ENCODE measurements at places on chromosomes 11 and 22.

- no peak for DNase-seq
- H3K36me3 ChIP-seq, result no peaks in the 10 kb centered on the region
- H3K4me3 ChIP-seq, result no peak overlapping the region
These were observed 19.6 kb downstream of the RPL3 start for GRCh38 chr22:39299829-39300178.

DNA sequence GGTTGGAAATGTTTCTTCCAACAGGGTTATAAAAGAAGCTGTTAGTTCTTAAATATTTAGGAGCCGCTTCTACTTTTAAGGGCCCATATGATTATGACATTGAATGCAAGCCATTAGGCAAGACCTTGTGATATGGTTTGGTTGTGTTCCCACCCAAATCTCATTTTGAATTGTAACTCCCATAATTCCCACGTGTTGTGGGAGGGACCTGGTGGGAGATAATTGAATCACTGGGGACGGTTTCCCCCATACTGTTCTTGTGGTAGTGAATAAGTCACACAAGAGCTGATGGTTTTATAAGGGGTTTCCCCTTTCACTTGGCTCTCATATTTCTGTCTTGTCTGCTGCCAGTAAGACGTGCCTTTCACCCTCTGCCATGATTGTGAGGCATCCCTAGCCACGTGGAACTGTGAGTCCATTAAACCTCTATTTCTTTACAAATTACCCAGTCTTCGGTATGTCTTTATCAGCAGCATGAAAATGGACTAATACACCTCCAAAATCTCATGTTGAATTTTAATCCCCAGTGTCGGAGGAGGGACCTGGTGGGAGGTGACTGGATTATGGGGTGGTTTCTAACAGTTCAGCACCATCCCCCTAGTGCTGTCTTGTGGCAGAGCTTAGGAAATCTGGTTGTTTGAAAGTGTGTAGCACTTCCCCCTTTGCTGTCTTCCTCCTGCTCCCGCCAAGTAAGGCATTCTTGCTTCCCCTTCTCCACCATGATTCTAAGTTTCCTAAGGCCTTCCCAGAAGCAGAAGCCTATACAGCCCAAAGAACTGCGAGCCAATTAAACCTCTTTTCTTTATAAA is 4.3 kb downstream of the CD59 start:
- no peaks in the 10 kb centered on the region for H3K27me3 ChIP-seq
- no peak for DNase-seq
- no peak overlapping the region for H3K4me3 ChIP-seq
- no peak overlapping the region for H3K27ac ChIP-seq

GRCh38 chr11:17613428-17613962 is 66.4 kb downstream of the OTOG start:
- H3K4me1 ChIP-seq, result no peaks in the 10 kb centered on the region
- H3K36me3 ChIP-seq, result no peaks in the 10 kb centered on the region
- H3K27me3 ChIP-seq, result peaks cover 43% of the 10 kb centered on the region
- no peak for DNase-seq

DNA sequence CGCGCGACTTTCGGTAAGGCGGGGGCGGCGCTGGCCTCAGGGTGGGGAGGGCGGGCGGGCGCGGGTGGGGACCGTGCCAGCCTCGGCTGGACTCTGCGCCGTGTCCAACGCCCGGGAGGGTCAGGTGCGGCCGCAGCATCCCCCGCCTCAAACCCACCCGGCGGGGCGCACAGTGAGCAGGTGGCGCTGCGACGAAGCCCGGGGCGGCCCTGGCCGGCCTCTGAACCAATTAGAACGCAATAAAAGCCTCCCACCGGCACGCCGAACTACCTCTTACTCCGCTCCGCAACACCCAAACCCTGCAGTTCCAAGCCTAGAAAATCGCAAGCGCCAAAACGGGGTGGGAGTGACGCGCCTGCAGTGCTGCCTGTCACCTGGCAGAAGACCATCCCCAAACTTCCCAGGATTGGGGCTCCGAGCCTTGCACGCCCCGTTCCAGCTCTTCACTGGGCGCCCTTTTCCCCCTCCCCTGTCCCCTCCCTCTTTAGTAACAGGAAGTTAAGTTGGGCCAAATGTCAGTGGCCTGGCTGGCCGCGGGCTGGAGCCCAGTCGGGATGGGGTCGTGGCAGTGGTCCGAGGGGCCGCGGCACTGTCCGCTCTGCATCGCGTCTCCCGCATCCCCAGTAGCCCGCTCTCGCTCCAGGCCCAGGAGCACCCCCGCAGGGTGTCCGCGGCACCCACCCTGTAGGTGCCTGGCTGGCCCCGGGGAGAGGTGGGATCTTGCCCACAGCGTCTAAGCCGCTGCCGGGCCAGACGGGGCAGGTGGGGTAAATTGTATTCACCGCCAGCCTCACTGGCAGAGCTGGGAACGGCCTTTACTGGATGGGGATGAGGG is 541 bp downstream of the MICAL2 start:
- peaks cover 8% of the 10 kb centered on the region for H3K4me1 ChIP-seq
- no peak overlapping the region for H3K27ac ChIP-seq
- DNase-seq, result no peak
- peaks cover 56% of the 10 kb centered on the region for H3K27me3 ChIP-seq

DNA sequence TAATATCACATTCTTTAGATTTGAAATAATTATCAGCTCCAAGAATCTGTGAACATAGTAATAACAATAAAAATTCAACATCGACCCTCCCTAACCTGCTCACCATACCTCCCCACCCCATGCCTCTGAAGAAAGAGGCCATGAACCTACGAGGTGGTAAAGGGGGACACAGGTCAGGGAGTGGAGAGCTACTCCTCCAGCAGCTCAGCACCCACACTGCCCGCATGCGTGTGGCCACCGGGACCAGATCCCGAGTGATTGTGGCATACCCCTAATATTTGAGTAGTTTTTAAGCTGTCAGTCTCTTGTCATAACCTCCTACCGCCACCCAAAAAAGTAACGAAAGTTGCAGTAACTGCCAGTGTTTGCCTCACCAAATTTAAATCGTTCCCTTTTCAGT is 16.8 kb upstream of the ADSL start:
- no peak overlapping the region for H3K27ac ChIP-seq
- peaks cover 30% of the 10 kb centered on the region for H3K4me1 ChIP-seq
- H3K4me3 ChIP-seq, result no peak overlapping the region
- no peak for DNase-seq
- no peaks in the 10 kb centered on the region for H3K27me3 ChIP-seq

DNA sequence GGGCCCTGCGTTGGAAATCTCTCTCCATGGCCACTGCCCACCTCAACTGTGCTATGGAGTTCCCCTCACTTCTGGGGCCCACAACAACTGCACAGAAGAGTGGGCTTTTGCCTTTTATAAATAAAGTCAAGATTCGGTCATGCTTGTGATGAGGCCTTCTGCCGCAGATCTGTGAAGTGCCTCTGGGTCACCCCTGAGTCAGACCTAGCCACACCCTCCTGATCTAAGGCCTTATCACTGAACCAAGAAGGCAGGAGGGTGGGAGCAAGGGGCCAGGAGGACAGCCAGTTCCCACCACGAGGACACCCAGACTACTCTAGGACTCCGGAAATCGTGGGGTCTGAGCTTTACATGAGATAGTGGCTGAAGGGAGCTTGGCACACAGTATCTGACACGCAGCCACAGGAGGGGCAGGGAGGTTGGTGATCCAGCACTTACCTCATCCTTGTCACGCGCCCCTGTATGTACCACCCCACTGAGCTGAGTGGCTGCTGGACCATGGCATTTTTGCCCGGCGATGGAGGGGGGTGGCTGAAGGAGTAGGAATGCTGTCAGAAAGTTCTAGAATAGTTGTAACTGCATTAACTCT is 115.7 kb downstream of the ABTB2 start:
- peaks cover 11% of the 10 kb centered on the region for H3K27me3 ChIP-seq
- H3K4me3 ChIP-seq, result no peak overlapping the region
- no peak for DNase-seq
- peak overlapping the region; percentile 73 for H3K27ac ChIP-seq
- H3K4me1 ChIP-seq, result peaks cover 50% of the 10 kb centered on the region

DNA sequence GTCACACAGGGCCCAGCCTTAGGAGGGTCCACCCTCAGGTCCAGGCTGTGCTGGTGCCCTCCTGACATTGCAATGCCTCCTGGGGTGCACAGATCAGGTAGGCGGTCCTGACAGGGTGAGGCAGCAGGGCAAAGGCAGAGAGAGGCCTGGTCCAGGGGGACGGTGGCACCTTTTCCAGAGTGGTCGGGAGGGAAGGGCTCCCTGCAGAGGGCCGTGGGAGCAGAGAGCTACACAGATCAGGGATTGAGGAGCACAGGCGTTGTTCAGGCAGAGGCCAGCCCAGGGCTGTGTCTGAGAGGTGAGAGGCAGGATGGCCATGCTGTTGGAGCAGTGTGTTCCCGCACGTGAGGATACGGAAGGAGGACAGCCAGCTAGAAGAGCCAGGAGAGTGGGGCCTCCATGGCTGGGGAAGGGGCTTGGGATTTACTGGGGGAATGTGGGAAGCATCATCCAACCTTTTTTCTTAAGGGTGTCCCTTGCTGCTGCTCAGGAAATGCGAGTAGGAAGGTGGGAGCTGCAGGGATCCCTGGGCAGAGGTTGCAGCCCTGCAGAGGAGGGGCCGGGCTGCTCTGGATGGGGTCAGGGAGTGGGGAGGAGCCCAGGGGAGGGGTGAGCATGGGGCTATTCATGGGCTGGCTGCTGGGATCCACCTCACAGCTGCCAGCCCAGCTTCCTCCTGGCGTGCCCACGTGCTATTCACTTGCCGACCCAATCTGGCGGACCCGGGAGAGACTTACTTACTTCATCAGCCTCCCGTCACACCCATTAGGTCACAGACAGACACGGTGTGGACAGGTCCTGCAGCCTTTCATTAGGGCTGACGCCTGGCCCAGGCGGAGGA is 1516.4 kb downstream of the TBC1D22A start:
- H3K36me3 ChIP-seq, result no peaks in the 10 kb centered on the region
- H3K4me1 ChIP-seq, result peaks cover 11% of the 10 kb centered on the region
- H3K4me3 ChIP-seq, result no peak overlapping the region
- H3K27ac ChIP-seq, result peak overlapping the region; percentile 18
- H3K27me3 ChIP-seq, result peaks cover 36% of the 10 kb centered on the region
- no peak for DNase-seq

- peak; percentile 86 for DNase-seq
- peaks cover 3% of the 10 kb centered on the region for H3K36me3 ChIP-seq
- H3K4me1 ChIP-seq, result peaks cover 10% of the 10 kb centered on the region
- peaks cover 13% of the 10 kb centered on the region for H3K27me3 ChIP-seq
- peak within 1 kb of the TSS; percentile 94 for H3K4me3 ChIP-seq
These were observed at the start of the genes NLRP14 and ZNF214 for GRCh38 chr11:7020183-7020917. Gene NLRP14, plus strand, starts transcription at chr11:7020479. Its CDS starts 18,108 bp downstream, at chr11:7038587. Gene ZNF214, minus strand, starts transcription at chr11:7020346. Its CDS starts 17,511 bp downstream, at chr11:7002835.

DNA sequence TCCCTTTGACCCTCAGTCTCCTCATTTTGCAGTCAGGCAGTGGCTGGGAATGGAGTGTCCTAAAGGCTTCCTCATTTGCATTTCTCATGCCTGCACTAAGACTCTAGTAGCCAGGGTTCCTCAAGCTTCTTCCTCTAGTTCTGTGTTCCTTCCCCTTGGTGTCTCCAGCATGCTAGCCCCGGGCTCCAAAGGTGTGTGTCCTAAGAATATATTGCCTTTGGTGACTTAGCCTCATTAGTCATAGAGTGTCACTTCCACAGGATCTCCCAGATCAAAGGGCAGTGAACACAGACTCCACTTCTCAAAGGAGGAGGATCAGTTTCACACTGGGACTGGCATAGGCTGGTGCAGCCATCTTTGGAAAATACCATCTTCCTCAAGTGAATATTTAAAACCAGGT is 21.4 kb upstream of the ACER3 start:
- peaks cover 7% of the 10 kb centered on the region for H3K27me3 ChIP-seq
- no peaks in the 10 kb centered on the region for H3K36me3 ChIP-seq
- H3K4me3 ChIP-seq, result no peak overlapping the region
- DNase-seq, result no peak
- peaks cover 11% of the 10 kb centered on the region for H3K4me1 ChIP-seq

- no peak for DNase-seq
- H3K27me3 ChIP-seq, result peaks cover 64% of the 10 kb centered on the region
- no peak overlapping the region for H3K4me3 ChIP-seq
- no peaks in the 10 kb centered on the region for H3K4me1 ChIP-seq
These were observed 35.8 kb downstream of the GRIK4 start for GRCh38 chr11:120547316-120547715.

- peak within 1 kb of the TSS; percentile 78 for H3K4me3 ChIP-seq
- peaks cover 2% of the 10 kb centered on the region for H3K36me3 ChIP-seq
- DNase-seq, result peak; percentile 90
- peak within 1 kb of the TSS; percentile 88 for H3K27ac ChIP-seq
- peaks cover 8% of the 10 kb centered on the region for H3K27me3 ChIP-seq
These were observed at the start of gene PNPLA3 for GRCh38 chr22:43923631-43924464. Gene PNPLA3, plus strand, starts transcription at chr22:43923805. Its CDS starts 107 bp downstream, at chr22:43923912.

DNA sequence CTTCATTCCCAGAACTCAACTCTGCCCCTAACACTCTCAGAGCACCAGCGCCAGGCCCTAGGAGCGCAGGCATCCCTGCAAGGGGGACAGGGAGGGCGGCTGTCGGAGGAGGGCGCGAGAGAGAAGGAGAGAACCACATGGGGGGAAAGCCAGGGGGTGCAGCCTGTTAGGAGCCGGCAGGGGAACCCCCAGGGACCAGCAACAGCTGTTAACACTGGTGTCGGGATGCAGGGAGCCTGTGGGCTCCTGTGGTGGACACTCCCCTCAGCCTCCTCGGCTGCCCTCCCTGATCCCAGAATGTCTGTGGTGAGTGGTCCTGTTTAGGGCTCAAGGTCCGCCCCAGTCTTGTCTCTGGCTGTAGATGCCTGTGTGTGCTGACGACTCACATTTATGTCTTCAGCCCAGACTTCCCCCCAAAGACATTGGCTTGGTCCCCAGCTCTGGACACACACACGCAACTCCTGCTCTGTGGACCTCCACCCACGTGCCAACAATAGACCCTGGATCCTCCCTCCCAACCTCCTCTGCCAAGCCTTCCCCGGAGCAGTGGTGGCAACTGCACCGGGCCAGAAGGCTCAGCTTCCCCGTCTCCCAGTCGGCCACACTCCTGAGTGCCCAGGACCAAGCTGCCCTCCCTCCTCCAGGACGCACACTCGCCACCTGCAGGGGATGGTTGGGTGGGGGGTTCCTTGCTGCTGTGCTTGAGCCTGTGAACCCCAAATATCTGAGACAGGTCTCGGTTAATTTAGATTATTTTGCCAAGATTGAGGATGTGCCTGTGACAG is 817 bp upstream of the IFITM5 start:
- H3K4me3 ChIP-seq, result no peak overlapping the region
- peaks cover 12% of the 10 kb centered on the region for H3K4me1 ChIP-seq
- DNase-seq, result no peak
- no peak overlapping the region for H3K27ac ChIP-seq
- H3K36me3 ChIP-seq, result no peaks in the 10 kb centered on the region

DNA sequence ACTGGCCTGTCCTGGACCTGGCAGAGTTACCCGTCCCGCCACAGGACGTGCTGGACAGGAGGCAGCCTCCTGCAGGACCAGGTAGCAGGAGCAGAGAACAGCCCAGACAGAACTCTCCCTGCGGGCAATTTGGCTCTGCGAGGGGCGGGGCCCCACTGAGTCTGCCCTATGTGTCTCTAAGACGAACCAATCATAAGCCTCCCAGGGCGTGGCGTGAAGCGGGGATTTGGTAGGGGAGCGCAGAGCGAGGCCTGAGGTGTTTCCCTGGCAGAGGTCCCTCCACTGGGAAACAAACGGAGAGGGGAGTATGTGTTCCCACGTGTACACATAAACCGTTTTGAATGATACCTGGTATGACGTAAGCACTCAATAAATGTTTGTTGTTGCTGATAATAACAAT is 7.4 kb downstream of the CD82 start:
- H3K4me1 ChIP-seq, result no peaks in the 10 kb centered on the region
- H3K36me3 ChIP-seq, result no peaks in the 10 kb centered on the region
- H3K4me3 ChIP-seq, result no peak overlapping the region
- H3K27me3 ChIP-seq, result peaks cover 20% of the 10 kb centered on the region
